ENCODE measurements at places on chromosomes 2 and 18.
A peak's percentile ranks its signal among the peaks of the same experiment; 100 is the strongest.

DNA sequence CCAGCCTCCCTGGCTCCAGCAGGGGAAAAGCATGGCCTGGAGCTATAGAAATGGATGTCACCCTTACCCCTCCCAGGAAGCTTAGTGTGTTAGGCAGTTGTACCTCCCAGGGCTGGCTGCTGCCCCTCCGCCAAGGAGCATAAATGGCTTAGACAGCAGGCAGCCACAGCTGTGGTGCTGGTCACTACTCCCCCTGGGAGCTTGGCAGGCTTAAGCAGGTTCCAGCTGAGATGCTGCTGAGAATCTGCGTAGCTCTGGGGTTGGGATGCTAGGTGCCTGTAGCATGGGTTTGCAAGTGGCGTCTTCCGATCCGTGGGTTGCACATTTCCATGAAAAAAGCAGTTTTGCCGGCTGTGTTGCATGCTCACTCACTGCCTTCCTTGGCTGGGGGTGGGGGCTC is 369.7 kb downstream of the CTNNA2 start:
- no peak for DNase-seq

DNA sequence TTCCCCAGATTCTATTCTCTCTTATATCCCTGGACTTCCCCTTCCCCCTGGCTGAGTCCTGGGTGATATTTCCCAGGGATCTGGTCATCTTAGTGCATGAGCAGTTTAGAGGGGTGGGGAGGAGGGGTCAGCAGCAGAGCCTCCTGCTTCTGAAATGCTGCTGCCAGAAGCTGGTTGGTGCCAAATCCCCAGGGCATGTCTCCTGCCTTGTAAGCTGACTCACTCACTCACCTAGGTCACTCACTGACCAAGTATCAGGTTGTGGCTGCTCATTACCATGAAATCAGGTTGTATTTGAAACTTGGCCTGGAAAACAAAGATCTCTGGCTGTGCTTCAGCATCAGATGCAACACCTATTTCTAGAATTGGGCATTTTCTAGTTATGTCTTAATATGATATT is 14.3 kb downstream of the GPR39 start:
- DNase-seq = peak; percentile 91

DNA sequence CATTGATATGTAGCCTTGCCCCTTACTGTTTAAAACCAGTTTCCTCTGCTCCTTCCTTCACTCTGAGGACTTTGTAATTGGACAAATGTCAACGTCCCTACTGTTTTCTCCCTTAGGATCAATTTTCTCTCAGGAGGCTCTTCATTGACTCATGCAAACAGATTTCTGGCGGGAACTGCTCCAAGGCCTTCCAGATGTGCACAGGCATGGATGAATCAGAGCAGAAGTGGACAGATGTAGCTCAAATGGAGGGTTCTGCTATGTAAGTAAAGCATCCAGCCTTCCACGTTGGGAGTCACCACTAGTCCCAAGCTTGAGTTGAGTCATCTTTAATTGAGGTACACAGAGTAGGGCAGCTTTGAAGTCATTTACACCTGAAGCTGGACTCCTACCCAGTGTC is 34.1 kb upstream of the ZDBF2 start:
- no peak for DNase-seq

GRCh38 chr2:232225429-232225828 is 153.1 kb upstream of the ALPP start:
- no peak for DNase-seq

DNA sequence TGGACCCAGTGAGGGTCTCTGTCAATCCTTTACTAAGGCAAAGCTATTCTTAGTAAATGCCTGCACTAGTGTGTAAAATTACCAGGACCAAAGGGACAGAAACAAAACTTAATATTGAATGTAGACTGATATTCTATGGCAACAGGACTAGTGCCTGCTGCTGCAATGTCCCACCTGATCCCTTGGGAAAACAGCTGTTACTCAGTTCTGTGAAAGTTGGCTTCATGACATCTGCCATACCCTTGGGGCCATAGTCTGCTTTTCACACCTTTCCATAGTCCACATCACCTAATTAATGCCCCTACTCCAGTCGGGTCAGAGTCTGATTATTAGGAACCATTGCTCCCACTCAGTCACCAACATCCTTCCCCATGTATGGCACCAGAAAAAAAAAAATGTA is 14.5 kb downstream of the DNAJC27 start:
- no peak for DNase-seq

DNA sequence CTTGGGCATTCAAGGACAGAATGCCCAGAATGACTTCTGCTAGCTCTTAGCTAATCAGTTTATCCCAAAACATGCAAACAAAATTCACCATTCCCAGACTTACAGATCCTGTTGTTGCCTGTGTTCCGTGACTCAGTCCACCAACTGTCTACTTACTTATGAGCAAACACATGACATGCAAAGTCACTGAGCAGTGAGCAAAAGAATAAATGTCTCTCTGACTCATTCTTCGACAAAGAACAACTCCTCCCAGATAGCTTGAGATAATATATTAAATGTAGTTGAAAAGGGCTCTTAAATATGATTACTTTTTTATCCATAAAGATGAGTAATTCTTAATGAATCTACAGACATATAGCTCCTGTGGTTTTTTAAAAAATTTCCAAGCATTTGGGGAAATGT is 9.0 kb upstream of the CREG2 start:
- DNase-seq = peak; percentile 91

GRCh38 chr2:112048887-112049286 is 6.2 kb upstream of the TMEM87B start:
- peak; percentile 70 for DNase-seq

- no peak for DNase-seq
Measured at GRCh38 chr2:106109675-106110424, 84.3 kb downstream of the UXS1 start.

DNA sequence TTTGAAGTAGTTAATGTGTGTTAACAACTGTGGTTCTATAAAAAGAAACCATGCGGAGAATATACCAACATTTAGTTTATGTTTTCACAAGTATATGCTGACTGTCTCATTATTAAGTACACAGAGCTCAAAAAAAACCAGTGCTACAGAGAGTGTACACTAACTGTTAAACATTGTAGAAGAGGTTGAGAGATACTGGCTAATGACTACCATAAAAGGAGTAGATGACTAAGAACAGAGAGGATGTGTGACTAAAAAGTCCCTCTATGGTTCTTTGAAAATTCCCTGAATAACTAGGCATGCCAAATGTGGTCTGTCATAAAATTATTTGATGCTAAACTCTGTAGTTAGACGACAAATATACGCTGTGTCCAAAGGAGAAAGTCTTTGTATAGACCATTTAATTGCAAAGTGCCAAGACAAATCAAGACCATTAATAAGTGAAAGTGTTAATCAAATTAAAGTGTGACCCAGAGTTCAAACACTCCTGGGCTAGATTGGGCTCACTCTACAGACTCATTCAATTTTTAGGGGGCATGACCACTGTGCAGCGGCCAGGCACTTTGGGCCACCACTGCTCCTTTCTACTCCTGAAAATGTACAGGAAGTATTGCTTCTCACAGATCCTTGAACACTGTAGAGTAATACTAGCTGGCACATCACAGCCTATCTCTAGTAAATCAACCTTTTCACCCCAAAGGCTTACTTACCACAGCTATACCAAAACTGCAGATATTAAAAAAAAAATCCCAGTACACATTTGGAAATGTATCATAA is 45.1 kb upstream of the SERTAD2 start:
- DNase-seq = peak; percentile 95

DNA sequence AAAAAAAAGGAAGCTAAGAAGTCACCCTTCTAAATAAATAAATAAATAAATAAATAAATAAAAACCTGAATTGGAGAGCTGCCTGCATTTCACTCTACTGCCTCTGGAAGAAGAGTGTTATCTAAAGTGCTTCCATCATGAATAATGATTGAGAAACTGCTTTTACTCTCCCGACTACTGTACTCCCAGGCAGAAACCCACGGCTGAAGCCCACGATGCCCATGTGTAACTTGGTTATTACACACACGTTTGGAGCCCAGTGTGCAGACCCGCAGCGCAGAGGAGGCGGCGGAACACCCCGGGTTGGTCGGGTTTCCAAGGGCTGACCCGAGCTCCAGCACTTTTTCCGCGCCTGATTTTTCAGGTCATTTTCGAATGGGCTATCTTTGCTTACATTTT is 697 bp upstream of the SPATS2L start:
- peak; percentile 55 for DNase-seq

DNA sequence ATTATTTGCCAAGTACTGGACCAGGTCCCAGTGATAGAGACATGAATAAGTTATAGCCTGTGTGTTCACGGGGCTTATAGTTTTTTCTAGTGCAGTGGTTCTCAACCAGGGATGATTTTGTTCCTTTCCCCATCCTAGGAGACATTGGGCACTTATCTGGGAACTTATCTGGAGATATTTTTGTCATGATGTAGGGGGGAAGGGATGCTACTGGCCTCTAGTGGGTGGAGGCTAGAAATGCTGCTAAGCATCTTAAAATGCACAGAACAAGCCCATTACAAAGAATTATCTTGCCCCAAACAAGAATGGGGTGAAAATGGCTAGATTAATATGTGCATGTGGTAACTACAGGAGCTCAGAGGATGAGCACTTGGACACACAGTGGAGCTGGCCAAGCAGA is 75.2 kb downstream of the KLHL29 start:
- peak; percentile 30 for DNase-seq

DNA sequence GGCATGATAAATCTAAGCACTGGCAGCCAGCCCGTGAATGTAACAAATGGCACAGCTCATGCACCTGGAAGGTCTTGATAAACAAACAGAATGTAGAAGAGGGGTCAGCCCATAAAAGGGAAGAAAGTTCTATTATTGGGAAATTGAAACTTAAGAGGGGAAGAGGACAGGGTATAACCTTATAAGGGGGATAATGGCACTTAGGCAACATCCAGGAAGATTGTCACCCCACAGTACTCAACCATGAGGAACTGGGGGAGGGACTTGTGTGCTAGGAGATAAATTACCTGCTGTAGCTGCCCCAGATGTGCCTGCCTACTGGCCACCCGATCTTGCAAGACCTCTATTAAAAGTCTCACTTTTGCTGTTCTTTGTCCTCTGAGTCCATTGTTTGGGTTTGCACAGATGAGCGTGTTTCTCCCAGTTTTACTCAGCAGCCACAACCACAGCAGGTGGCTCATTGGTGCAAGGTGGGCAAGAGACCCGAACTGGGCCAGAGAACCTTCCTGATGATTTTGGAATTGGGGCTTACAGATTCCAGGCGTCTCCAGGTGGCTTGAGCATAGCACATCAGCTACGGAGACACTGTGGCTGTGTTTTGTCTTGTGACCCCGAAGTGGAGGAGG is 79.0 kb upstream of the TAF1B start:
- DNase-seq = no peak

DNA sequence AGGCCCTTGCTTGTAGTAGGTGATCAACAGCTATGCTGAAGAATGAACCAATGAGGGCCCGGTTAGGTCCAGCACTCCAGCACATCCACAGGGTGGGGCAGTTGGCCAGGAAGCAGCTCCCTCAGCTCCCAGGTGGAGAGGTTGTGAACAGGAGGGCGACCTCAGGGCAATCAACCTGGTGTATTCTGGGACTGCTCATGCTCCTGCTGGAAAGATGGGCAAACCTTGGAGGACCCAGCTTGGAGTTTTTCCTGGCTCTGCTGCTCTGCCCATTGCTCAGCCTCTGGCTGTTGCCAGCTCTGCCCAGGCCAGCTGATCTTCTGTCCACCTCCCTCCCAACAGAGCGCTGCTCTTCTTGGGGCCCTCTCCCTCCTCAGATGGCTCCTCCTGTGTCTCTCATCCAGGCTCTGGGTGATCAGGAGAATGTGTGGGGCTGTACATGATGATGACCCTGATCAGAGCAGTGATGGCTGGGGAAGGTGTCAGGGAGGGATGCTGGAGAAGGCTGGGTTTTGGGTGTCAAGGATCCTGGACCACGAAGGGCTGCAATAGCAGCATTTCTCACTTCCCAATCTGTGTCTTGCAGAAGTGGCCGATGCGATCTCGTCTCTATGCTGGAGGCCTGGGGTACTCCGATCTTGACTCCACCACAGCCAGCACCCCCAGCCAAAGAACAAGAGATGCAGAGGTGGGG is 3.4 kb downstream of the TCF23 start:
- DNase-seq = no peak
